Activated naive CD8-positive, alpha-beta T cell treated with anti-CD3 and anti-CD28 coated beads for 36 hours (primary cell): ENCODE measurements at places on chromosomes 3 and 15.

DNA sequence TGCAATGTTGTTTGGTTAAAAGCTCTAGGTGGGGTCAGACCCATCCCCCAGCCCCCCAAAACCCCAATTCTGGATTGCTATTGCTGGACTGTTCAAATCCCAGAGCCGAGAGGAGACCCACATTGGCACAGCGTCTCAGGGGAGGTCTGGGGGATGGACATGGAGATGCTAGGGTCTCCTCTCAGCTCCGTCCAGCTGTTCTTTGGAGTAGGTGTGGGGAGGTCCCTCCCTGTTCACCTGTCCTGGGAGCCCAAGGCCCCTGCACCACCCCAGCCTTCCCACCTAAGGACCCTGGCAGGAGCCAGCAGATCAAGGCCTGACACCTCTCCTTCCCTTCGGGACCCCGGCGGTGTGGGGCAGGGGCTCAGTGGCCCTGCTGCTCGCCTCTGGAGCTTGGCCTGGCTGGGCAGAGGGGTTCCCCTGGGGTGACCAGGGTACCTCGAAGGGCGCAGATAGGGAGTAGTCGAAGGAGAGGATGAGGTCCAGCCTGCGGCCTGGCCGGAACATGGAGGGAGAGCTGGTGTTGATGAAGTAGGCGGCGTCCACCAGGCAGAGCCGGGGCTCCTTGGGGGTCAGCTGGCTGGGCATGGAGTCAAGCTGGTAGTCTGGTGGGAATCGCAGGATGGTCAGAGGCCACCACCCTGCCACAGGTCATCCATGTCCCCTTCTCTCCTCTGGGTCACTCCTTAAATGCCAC lies 23.9 kb downstream of the PLA2G4D start:
- no peak for DNase-seq

GRCh38 chr15:93043621-93044300 lies 45.2 kb downstream of the RGMA start:
- DNase-seq, result no peak

DNA sequence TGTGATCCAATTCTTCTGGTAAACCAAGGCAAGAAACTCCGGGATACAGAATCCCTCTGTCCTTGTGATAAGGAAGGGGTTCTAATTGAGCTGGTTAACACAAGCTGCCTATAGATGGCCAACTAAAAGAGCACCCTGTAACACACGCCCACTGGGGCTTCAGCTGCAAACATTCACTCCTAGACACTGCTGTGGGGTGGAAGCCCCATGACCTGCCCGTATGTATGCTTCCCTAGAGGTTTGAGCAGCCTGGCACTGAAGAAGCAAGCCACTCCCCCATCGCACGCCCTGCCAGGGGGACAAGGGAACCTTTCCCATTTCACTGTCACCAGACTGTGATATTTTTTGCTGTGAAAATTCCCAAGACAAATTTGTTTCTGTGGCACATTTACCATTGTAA lies 516.9 kb upstream of the GOLIM4 start:
- no peak for DNase-seq

- DNase-seq, result no peak
Observed at GRCh38 chr15:33304924-33305323, 5.8 kb upstream of the RYR3 start.

GRCh38 chr15:55016225-55016624 lies 180.5 kb downstream of the RSL24D1 start:
- DNase-seq, result no peak

DNA sequence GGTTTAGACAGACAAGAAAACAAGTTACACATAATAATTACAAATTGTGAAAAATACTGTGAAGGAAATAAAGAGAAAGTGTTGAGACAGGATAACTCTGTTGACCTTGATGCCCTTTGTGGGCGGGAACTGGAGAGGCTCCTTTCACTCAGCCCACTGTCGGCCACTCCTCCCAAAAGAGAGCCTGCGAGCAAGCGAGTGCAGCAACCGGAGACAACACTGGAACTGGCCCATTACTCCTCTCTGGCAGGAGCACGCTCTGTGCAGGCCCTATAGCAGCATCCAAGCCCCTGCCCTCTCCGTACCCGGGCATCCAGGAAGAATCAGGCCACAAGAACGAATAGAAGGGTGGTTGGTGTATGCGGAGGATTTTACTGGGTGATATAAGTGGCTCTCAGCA lies 16.2 kb upstream of the DUT start:
- DNase-seq, result no peak

DNA sequence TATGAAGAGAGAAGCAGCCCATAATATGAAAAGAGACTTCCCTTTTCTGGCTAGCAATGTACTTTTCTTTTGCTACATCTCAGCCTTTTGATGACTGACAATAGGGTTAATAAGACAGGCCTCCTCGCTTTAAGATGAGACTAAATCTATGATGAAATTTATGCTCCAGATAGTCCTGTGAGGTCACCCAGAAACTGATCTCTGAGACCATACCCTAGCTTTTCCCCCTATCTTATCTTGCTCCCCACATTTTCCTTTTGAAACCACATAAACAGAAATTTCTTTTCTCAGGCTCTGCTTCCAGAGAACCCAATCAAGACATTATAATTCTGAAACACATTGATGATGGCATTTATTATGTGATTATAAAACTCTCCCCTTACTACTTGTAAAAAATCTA lies 168.8 kb upstream of the CADM2 start:
- DNase-seq, result no peak

GRCh38 chr3:126537116-126537729 lies 13.3 kb downstream of the CHST13 start:
- DNase-seq, result no peak

DNA sequence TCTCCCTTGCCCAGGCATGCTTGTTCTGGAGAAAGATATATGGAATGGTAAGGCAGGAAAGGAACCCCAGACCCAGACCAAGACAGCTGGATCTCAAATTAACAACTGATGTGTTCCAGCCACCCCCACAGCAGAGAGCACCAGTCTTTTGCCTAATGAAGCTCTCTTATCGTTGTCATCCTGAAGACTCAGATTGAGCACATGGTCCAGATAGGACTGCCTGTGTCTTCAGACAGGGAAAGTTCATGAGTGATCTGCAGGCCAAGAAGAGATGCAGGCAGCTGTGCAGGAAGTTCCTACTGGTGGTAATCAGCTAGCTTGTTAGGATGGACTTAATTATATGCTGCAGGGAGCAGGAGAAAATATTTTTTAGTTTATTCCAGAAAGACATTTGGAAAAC lies 53.3 kb downstream of the PPP2R3A start:
- DNase-seq, result no peak

DNA sequence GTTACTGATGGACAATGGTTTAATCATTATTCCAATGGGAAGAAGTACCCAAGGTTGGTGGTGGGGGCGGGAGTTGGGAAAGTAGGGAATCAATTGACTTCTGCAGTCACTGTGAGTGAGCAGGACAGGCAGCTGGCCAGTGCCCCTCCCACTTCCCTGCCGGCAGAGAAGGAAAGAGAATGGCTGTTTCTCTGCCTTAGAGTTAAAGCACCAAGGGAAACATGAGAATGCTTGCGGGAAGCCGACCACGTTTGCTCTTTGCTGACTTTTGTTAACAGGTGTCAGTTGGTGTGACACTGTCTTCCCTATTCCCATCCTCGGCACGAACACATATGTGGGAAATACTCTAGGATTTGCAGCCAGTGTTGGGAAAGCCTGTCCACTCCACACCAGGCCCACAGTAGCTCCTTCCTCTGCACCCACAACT lies 33.5 kb upstream of the MFSD1 start:
- no peak for DNase-seq

GRCh38 chr15:89101302-89102193 lies 13.3 kb downstream of the ABHD2 start:
- DNase-seq, result no peak

- no peak for DNase-seq
Observed at GRCh38 chr3:111911446-111911845, 52.4 kb downstream of the PHLDB2 start.

DNA sequence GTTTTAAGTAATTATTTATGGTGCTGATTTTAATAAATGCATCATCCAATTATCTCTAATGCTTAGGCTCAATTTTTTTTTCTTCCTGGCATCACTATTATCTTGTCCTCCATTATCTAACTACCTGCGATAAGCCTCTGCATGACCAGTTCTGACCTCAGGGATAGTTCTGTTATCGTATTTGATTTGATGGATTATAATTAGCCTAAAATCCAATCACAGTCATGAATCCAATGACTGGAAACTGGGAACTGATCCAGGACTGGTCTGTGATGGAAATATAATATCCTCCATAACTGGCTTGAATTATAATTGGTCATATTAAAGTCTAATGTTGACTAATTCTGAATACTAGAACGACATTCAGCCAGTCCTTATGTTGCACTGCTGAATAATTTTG lies 1.1 kb downstream of the MYH15 start:
- DNase-seq, result no peak

DNA sequence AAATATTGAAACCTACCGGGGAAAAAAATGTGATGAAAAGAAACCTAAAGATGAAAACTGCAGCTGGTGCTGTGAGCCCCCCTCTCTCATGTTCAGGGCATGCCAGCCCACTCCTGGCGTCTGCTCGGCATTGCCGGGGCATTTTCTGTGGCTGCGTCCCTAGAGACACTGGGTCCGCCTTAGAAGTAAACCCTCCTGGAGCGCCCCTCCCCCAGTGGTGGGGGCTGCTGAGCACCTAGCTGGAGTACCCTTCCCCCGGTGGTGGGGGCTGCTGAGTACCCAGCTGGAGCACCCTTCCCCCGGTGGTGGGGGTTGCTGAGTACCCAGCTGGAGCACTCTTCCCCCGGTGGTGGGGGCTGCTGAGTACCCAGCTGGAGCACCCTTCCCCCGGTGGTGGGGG lies 24.5 kb upstream of the GABRA5 start:
- DNase-seq, result no peak

DNA sequence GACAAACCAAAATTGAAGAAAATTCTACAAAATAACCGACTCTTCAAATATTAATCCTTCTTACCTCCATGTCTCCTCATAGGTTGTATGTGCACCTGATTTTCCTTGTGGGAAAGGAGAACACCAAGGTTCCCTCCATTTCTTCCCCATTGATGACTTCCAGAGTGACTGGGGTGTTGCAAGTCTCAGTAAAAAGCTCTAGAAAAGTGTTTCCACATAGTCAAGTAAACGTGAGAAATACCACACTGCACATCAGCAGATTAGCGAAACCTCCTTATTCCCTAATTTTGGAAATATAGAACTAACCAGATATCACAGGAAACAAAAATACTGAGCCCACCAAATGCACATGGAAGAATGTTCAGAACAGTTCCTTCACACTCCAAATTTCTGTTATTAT lies 4.9 kb upstream of the RPN1 start:
- no peak for DNase-seq

DNA sequence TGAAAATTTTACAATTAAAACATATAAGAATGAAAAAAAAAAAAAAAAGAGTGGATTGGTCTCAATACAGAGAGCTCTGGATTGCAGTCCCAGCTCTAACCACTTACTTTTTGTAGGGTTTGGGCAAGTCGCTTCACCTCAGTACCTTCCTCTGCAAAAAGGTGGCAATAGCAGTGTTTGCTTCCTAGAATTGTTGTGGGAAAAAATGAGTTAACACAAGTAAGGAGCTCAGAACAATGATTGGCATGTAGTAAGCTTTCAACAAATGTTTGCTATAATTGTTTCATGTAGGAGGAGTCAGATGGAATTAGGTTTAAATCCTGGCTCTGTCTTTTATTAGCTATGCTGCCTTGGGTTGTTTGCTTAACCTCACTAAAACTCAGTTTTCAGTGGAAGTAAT lies 425.2 kb upstream of the TBL1XR1 start:
- no peak for DNase-seq

DNA sequence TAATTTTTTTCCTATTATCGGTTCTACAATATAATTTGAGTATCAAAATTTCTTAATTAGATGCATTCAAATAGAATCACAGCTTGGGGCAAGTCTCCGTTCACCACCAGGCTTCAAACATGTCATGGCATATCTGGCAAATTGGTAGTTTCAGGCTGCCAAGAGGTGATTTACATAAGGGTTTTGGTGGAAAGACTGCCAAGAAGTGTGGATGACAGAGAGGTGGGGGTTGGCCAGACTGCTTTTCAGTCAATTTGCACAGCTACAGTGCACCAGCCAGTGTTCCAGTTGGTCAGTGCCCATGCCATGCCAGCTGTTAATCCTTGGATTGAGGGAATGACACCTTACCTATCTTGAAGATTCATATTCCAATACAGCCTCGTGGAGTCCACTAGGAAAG lies 8.4 kb upstream of the GSK3B start:
- DNase-seq, result no peak

DNA sequence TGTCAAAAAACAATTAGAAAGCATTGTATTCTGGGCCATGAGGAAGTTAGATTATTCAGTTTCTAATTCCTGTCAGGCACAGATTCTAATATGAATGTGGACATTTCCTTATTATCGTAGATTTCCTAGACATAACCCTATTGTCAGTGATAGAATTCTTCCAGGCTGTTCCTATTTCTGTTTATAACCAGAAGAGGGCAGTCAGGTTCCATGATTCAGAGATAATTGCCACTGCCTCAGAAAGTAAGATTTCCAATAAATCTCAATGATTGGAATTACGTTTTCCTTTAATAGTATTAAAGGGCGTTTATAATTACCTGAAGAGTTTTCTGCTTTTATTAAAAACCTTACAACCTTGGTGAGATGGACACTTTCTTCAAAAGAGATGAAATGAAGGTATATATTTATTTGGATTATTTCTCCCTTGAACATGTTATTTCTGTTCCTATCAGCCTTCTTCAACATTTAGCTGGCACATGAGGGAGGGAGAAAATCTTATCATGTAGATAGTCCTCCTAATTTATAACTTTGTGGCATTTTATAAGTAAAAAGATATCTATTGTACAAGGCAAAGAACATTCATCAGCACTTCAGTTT lies 439.2 kb downstream of the MCTP2 start:
- DNase-seq, result no peak

- DNase-seq, result no peak
Observed at GRCh38 chr3:105051111-105051510, 315.6 kb upstream of the ALCAM start.

DNA sequence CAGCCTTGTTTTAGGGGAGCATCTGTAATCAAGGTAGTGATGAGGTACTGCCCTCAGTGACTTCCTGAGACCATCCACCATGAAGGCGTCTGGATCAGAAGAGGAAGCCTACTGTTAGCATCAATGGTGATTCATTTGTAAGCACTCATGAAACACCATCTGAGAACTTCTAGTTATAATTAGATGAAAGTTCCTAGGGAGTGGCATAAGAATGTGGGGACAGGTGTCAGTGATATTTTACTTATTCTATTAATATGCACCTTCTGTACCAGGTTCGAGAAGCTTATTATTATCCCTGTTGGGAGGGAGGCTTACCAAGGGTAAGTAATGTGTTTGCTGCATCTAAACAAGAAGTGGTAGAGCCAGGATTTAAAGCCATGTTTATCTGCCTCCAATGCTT lies 295.8 kb upstream of the TBL1XR1 start:
- no peak for DNase-seq
